ENCODE measurements at places on chromosomes 13 and 19.

DNA sequence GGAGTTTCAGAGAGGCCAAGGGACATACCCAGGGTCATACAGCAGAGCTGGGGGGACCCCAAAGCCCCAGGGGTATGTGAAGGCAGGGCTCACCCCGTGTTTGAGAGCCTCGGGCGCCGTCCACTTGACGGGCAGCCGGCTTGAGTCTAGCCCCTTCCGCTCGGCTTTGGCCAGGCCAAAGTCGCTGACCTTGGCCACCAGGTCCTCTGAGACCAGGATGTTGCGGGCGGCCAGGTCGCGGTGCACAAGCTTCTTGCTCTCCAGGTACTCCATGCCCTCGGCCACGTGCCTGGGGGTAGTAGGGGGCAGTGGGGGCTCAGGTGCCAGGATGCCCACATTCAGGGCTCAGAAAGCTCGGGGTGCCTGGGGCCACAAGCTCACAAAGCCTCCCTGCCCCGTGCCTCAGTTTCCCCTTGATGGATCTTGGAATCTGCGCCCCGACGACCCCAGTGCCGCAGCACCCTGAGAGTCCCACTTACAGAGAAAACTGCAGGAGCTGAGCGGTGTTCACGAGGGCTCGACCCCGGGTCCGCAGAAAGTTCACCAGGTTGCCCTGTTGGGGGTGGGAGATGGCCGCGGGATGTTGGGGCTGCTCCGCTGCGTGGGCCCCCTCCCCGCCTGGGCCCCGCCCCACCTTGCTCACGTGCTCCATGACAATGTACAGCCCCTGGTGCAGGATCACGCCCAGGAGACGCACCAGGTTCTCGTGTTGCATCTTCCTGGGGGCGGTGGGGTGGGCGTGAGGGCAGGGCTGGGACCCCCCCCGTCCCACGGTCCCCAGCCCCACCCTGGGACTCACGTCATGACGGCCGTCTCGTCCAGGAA, 7.1 kb downstream of the MATK start:
- DNase-seq: no peak

DNA sequence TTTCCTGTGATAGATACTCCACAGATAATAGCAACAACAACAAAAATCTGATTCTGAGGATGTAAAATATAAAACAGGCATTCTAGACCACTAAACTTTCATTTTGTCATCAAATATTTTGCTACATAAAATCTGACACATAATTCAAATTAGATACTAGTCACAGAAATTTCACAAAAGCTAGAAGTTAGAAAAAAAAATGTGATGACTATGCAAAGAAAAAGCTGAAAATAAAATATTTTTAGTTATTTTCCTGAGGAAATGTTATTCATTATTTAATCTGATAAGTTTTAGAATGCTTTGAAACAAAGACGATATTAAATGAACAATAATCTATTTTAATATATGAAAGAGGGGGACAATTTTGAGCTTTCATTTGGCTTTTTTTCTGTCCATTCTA, 357.2 kb downstream of the SLITRK6 start:
- no peak for DNase-seq

DNA sequence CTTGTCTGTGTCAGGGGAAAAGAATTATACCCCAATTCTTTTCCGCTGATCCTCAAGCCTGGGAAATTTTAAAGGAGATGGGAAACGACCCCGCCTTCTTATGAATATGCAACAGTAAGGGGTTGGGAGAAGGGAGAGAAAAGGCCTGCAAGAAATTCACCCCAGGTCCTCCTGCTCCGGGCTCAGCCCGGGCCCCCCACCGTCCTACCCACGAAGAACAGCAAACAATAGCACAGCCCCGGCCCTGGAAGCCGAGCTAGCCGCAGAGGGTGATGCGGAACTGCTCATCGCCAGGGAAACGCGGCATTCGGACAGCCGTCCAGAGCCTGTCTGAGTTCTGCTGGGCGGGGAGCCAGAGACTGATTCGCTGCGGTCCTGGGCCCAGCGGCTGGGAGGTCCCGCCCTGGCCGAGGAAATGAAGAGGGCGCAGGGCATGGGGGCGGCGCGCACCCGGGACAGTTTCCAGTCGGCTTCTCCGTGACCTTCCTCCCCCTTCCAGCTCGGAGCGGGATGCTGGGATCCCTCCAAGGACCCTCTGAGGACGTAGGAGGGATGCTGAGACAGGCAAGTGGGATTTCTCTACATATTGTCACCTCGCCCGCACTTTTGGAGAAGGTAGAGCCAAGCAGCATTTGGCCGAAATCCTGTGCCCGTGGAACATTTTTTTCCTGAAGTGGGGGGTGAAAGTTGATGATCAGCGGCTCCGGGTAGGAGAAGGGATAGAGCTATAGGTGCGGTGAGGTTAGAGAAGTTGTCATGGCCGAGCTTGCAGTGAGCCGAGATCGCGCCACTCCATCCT, 82.3 kb upstream of the C1QTNF9B start:
- no peak for DNase-seq

GRCh38 chr13:71864986-71865873, 1.8 kb downstream of the DACH1 start:
- no peak for DNase-seq

DNA sequence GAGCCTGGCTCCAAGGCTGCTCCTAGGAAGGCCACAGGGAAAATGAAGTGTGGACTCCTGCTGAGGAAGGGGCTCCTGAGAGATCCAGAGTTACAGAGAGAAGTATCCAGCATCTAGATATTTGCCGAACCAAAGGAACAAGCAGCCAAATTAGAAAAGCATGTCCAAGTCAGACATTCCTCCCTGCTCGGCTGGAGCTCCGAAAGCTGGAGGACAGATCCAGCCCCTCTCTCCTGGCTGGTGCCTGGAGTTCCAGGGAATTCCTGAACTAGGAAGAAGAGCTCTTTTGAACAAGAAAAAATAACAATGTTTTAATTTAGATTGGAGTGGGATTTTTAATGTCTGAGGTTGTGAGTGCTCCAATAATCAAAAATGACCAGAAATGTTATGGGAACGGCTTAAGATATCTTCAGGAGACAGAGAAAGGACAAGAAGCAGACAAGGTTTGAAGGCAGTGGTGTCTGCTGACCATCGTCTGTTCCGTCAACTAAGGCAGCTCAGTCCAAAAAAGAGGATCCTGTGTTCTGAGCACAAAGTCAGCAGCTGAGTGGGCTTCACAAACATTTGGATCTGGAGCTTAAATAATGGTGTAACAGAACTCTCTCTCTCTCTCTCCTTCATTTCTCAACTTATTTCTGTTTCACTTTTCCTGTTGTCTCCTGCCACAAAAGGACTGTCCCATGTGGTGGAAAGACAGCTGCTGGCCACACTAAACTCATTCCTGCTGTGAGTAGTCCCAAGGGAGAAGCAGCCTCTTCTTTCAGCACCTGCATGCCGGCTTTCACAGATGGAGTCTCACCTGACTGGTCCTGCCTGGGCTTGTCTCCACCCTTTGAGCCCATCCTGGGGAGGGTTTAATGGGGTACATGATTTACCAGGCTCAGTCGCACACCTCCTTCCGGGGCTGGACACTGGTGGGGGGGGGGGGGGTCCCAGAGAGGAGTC, 31.5 kb upstream of the IRS2 start:
- DNase-seq: no peak

DNA sequence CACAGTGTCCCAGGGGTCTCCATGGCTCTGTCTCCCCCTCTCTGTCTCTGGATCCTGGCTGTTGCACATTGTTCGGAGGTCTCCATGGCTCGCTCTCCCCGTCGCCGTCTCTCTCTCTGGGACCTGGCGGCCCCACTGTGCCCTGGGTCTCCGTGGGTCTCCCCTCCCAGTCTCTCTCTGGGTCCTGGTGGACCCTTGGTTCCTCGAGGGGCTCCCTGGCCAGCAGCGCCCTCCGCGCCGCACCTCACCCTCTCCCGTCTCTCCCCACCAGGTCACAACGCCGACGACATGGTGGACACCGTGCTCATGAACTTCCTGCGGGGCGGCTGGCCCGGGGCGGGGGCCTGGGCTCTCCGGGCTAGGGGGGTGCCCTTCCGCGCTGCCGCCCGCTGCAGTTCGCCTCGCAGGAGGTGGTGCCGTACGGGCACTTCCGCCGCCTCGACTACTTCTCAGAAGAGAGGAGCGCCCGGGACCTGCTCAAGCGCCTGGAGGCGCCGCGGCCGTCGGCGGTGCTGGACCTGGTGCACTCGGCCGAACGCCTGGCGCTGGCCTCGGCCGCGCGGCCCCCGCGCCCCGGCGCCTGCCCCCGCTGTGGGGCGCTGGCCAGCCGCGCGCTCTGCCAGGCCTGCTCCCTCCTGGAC, 29.1 kb downstream of the SIGLEC5 start:
- DNase-seq: no peak

DNA sequence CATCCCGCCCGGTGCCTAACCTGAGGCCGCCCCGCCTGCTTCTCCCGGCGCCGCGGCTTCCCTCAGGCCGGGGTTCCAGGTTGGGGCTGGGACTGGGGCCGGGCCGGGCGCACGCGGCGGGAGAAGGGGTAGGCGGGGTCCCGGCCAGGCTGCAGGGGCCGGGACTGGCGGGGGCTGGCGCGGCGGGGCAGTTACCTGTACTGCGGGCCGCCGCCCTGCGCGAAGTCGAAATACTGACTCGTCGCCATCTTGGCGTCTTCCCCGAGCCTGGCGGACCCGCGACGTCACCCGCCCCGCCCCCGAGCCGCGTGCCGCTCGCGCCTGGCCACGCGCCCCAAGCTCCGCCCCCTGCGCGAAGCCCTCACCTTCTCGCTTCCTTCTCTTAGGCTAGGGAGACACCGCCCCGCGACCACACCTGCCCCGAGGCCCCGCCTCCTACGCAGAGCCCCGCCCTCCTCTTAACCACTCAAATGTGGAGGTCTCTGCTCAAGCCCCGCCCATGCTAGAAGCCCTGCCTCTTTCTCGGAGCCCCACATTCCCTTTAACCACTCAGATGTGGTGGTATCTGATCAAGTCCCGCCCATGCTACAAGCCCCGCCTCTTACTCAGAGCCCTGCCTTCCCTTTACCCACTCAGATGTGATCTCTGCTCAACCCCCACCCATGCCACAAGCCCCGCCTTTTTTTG, at the start of gene ZFR2:
ZFR2 (minus strand) TSS at position 269 of the 687 bp plus-strand sequence; CDS start at position 248, 21 bp downstream.
- peak; percentile 5 for DNase-seq

GRCh38 chr19:34172661-34173192, 423 bp downstream of the LSM14A start:
- peak; percentile 50 for DNase-seq

- DNase-seq: no peak
Measured at GRCh38 chr13:76129305-76130000, 493.3 kb downstream of the LMO7 start.

DNA sequence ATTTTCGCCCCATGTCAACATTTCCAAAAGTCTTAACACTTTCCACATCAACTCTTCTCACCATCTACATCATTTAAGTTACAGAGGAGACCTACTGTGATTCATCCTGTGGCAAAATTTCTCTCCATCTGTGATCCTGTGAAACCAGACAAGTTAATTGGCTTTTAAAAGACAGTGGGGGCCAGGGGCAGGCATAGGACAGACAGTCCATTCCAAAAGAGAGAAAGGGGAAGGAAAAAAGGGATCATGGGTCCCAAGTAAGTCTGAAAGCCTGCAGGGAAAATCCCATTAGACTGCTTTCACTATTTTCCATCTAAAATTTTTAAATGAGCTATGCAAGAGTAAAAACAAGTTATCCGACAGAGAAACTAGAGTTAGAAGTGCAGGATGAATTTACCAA, 121.0 kb downstream of the MRPL57 start:
- DNase-seq: no peak

DNA sequence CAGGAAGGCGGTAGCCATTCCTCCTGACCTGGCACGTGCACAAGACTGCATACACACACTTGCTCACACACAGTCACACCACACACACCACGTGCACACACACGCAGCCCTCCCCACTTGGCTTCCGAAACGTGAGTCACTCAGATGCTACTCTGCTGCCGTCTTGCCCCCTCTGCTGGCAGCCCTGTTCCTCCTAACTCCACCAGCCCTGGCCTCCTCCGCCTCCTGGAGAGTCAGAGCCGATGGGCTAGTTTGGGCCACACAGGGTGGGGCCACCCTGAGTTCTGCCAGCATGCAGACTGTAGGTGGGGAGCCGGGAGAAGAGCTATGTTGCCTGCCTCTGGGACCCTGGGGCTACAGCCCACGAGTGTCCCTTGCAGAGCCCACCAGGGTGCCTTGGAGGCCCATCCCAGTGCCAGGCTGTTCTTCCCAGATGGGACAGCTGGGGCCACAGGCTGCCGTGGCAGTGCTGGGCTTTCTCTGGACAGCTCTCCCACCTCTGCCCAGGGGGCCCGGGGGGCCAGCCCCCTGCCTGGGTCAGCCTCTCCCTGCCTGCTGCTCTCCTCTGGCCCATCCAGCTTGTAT, 12.1 kb downstream of the PIN1 start:
- peak; percentile 11 for DNase-seq

DNA sequence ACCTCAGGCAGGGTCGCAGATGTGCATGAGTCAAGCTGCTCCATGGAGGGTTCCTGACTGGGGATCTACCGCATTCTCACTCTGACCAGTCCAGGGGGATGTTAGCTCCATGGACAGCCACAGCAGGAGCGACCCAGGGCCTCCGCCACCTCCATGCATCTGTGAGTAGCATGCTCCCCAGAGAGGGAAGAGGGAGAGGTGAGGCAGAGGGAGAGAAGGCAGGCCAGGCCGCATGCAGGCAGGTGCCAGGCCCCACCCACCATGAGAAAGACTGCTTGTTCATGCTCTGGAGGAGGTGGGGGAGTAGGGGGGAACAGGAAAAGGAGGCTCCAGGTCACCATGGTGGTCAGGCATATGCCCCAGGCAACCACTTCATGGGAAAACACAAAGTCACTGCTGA, 20.3 kb downstream of the TUBA3C start:
- no peak for DNase-seq

- no peak for DNase-seq
Measured at GRCh38 chr13:100409132-100409531, 179.5 kb downstream of the GGACT start.

DNA sequence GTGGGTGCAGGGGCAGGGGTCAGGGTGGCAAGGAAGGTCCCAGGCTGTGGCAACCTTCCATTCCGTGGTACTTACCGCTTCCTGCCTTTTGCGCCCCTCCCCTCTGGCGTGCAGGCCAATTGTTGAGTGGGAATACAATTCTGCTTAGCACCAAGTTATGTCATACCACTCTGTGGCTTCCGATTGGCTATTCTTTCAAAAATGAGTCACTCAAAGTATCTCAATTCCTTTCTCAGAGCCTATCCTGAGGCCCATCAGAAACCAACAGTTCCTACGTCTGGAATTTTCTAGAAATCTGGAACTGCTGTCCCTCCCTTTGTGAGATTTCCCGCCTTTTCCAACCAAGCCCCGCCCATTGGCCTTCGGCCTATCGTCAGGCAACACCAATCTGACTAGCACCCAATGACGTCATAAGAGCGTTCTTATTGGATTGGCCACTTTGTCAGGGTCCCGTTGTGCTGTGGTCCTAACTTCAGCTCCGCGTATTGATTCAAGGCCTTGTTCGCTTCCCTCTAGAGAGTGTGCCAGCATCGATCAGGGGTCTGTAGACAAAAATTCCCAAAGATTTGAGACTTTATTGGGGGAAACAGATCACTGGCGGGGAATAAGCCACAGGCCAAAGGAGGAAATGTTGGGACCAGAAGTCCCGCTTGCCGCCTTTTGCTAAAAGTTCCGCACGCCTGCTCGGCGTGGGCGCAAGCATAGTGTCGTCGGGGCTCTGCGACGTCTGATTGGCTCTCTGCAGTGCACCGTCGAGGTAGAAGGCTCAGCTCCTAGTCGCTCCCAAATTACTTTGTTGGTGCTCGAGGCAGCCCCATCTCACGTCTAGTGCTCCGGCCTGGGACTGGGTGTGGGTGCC, 11.7 kb downstream of the NTN5 start:
- DNase-seq: peak; percentile 73

GRCh38 chr19:48874303-48875135, 2.3 kb downstream of the PPP1R15A start:
- DNase-seq: no peak

GRCh38 chr19:31548941-31549340, 199.7 kb upstream of the TSHZ3 start:
- no peak for DNase-seq

Measured in NCI-H1694 treated with DMSO at 0.1 percent for 48 hours (cell line).